ENCODE measurements at places on chromosomes 2 and 18.

DNA sequence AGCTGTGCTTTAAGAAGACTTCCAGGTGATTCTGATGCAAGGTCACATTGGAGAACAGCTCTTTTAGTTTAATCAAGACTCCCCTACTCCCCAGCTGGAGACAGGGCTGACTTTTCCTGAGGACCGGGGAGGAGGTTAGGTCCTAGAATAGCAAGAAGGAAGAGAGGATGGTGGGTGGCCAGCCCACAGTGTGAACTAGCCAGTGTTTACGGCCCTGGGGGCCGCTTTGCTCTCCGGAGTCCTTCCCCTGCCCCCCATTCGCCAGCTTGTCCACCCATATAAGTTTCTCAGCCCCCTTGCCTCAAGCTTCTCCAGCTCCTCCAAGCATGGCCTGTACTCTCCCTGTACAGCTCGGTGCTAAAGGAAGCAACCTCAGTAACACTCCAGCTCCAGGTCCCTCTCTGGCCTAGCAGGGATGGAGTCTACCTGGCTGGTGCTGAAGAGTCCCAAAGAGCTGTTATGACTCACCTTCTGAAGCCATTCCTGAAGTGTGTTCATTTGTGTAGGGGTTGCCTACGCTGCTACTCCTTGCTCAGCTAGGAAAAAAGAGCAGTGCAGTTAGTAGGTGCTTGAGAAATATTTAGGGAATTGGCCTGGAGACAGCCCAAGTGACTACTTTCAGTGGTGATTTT is 7.9 kb downstream of the INPP4A start:
- DNase-seq: no peak

GRCh38 chr2:221848286-221848685 is 276.2 kb upstream of the EPHA4 start:
- no peak for DNase-seq

- DNase-seq: no peak
Observed at GRCh38 chr18:51915176-51915575, 424.8 kb upstream of the DCC start.

DNA sequence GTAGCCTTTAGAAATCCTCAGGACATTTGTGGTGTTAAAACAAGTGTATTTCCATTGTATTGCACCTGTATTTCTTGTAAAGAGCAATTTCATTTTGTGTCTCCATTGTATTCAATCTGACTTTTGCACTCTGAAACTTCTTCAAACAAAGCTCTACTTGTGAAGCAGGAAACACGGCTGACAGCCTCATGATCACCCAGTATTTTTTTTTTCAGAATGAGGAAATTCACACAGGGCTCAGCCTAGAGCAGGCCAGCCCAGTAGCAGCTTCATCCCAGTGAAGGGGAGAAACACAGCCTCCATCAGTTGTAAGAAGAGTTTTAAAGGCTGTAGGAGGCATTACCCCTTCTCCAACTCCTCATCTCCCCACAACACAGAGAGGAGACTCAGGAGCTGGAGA is 175.9 kb upstream of the KLHL29 start:
- DNase-seq: no peak

- no peak for DNase-seq
Observed at GRCh38 chr18:58668211-58668610, 3.1 kb upstream of the MALT1 start.

- DNase-seq: no peak
Observed at GRCh38 chr2:72415781-72416475, 268.3 kb upstream of the CYP26B1 start.

DNA sequence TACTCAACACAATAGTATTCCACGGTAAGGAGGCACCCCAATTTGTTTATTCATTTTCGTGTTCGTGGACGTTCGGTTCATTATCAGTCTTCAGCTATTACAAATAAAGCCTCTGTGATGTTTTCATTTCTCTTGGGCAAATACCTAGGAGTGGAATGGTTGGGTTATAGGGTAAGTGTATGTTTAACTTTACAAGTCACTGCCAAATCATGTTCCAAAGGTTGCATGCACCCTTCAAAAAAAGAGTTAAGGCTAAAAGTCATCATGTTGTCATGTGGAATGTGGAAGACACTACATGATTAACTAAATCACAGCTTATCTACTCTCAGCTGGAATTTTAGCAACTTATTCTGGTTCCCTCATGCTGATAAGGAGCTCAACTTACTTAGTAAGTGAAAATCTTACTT is 15.8 kb downstream of the INO80C start:
- DNase-seq: no peak

DNA sequence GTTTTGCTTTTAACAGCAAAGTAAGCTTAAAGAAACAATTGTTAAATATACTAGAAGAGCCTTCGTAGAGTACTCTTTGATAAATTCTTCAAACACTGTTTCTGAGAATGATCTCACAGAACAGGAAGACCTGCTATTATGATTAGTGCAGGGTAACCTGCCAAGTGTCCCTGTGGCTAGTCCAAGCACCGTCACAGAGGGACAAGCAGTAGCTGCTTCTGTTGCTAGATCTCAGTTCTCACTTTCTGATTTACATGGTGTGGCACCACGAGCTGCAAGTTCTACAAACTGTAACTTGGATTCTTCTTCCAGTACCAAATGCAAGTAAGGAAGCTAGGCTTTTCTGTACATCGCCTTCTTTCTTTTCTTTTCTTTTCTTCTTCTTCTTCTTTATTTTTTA is 121.5 kb downstream of the PIEZO2 start:
- no peak for DNase-seq

DNA sequence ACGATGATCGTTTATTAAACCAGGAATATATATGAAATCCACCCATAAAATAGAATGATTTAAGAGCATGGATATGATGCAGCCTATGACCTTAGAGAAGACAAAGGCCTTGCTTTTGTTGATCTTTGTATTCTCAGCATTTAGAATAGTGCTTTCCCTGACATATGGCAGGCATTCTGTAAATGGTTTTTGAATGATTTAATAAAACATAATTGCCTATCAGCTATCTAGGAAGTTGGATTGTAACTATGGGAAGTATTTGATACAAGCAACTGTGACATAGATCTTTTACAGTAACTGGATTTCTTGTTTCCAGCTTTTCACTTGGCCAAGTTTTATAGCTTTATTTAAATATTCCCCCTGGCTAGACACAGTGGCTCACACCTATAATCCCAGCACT is 5.1 kb upstream of the GPR155 start:
- DNase-seq: no peak

- DNase-seq: no peak
Observed at GRCh38 chr2:28697602-28698149, 54.0 kb upstream of the PPP1CB start.

- no peak for DNase-seq
Observed at GRCh38 chr18:76231402-76231801, 263.6 kb downstream of the ZNF516 start.

DNA sequence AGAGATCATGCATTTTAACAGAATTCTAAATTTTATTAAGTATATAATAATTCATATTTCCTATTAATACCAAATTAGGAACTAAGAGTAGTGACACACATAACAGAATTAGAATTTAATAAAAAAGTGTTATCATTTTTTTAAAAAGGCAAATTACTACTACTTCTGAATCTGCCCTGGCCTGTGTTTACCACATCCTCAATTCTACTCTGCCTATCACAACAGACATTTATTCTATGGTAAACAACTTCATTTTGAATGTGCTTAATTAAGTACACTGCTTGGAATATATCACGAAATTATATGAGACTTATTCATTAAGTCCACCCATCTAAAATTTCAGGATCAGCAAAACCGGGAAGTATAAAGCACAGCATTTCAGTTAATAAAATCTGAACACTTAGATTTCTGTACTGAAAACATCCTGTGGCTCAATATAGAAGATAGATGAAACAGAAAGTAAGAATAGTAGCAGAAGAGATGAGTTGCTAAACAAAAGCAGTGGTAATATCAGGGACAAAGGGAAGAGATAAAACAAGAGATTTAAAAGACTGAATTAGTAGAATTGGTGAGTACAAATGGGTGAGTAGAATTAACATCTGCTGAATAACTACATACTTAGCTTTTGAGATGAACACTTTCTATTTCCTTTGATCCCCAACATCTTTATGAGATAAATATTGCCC is 3.7 kb downstream of the SMC6 start:
- DNase-seq: no peak
